Testis (tissue), 5 donors: ENCODE measurements at places on chromosomes 1 and 21.
A peak's percentile ranks its signal among the peaks of the same experiment; 100 is the strongest.

GRCh38 chr1:77571642-77572041 lies 110.8 kb downstream of the ZZZ3 start:
- DNase-seq: no peak
- no peak overlapping the region for H3K27ac ChIP-seq
- peaks cover 4% of the 10 kb centered on the region for H3K36me3 ChIP-seq
- H3K27me3 ChIP-seq: no peaks in the 10 kb centered on the region

DNA sequence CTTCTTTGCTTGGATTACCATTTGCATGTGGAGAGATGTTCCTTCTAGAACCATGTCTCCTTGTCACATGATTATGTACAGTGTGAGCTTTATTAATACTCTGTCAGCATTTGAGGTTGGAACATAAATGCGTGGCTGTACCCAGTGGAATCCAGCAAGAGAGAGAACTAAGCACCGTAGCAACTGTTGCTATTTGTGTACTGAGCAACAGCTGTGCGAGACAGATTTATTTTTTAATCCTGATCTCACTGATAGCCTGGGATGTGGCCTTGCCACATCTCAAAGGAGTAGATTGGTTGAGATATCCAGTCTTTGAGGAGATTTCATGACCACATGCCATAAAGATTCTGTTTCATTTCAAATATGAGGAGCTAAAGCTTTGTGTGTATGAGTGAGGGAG lies 43.4 kb downstream of the KIF1B start:
- no peak for DNase-seq
- no peak overlapping the region for H3K27ac ChIP-seq
- peaks cover 10% of the 10 kb centered on the region for H3K4me1 ChIP-seq
- H3K27me3 ChIP-seq: no peaks in the 10 kb centered on the region
- no peak overlapping the region for H3K4me3 ChIP-seq

GRCh38 chr1:54816951-54817350 lies 15.8 kb upstream of the TTC22 start:
- no peak overlapping the region for H3K4me3 ChIP-seq
- DNase-seq: no peak
- no peaks in the 10 kb centered on the region for H3K27me3 ChIP-seq
- H3K4me1 ChIP-seq: no peaks in the 10 kb centered on the region
- H3K27ac ChIP-seq: no peak overlapping the region

DNA sequence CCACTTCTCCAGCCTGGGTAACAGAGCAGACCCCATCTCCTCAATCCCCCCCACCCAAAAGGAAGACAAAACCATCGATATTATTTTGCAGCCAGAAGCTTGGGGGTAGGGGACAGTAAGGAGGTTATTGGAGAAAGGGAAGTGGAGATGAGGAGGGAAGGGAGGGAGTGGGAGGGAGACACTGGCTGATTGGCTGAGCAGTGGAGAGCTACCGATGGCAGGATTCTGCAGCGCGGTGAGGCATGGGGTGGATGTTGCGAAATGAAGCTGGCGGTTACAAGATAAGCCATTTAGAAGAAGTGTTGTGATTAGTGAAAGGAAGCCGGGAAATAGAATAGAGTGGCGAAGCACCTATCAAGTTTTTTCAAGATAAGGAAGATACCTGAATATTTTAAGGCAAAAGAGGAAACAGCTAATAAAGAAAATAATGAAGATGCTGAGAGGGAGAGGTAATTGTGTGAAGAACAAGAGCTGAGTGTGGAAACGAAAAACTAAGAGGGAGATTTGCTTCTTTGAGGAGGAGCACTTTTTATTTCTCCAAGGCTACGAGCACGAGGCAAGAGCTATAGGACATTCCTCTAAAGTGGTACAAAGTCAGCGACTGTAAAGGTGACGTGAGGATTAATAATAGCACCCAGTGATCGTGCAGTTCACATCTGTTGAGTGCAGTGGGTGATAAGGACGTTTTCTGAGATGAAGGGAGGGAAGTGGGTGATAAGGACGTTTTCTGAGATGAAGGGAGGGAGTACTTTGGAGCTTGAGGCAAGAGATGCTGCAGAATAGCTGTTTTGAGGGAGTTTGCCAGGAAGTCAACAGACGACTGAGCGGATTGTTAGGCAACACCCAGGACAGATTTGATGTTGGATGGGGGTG lies 103.2 kb upstream of the KIF26B start:
- DNase-seq: peak; percentile 30
- no peaks in the 10 kb centered on the region for H3K36me3 ChIP-seq
- no peak overlapping the region for H3K27ac ChIP-seq
- no peaks in the 10 kb centered on the region for H3K4me1 ChIP-seq
- H3K27me3 ChIP-seq: no peaks in the 10 kb centered on the region

DNA sequence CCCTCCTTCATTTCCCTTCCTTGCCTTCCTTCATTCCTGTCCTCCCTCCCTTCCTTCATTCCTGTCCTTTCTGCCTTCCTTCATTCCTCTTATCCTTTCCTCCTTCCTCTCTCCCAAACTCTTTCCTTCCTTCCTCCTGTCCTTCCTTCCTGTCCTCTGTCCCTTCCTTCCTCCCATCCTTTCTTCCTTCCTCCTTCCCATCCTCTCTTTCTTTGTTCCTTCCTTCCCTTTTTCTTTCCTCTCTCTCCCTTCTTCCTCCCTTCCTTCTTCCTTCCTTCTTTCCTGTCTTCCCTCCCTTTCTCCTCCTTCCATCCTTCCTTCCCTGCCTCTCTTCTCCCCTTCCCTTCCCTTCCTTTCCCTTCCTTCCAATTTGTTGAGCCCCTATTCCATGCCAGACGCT lies 15.8 kb upstream of the JUN start:
- H3K4me1 ChIP-seq: no peaks in the 10 kb centered on the region
- H3K27ac ChIP-seq: no peak overlapping the region
- H3K4me3 ChIP-seq: no peak overlapping the region
- no peaks in the 10 kb centered on the region for H3K36me3 ChIP-seq
- DNase-seq: no peak
- H3K27me3 ChIP-seq: no peaks in the 10 kb centered on the region

GRCh38 chr1:43452789-43453441 lies 816 bp downstream of the HYI start:
- H3K4me1 ChIP-seq: peaks cover 5% of the 10 kb centered on the region
- H3K27ac ChIP-seq: peak overlapping the region; percentile 85
- H3K4me3 ChIP-seq: peak overlapping the region; percentile 63
- H3K27me3 ChIP-seq: no peaks in the 10 kb centered on the region
- peak; percentile 47 for DNase-seq

- no peaks in the 10 kb centered on the region for H3K4me1 ChIP-seq
- DNase-seq: no peak
- no peak overlapping the region for H3K27ac ChIP-seq
- no peak overlapping the region for H3K4me3 ChIP-seq
Measured at GRCh38 chr1:245241526-245242130, 86.8 kb downstream of the KIF26B start.

DNA sequence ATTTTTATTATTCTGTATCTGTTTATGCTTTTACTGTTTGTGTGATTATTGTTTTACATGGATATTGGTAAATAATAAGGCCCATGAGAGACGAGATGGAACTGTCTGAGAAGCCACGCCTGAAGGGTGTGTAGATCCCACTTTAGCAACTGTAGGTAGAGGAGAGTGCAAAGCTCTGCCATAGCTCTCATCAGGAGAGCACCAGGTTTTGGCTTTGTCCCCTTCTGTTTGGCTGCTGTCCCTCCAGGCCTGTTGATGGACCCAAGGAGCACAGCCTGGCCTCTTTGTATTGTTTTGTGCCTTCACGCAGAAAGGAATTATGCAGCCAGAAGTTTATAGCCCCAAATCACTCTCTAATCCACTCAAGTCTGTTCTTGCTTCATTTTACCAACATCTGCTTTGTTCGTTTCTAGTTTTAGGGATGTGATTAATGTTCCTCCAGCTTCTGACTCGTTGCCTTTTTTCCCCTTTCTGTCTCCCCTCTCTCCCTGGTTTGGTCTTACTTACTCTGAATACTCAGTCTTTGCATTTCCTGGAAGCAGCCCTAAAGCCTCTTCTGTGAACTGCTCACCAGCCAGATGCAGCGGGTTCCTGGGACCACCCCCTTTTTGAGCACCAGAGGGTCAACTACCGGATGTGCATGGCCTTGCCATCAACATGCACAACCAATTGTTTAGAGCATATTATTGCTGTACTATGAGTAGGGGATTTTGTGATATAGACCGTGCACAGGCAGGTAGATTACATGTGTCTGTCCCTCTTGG lies 127.3 kb downstream of the HHAT start:
- H3K36me3 ChIP-seq: no peaks in the 10 kb centered on the region
- no peaks in the 10 kb centered on the region for H3K4me1 ChIP-seq
- H3K27me3 ChIP-seq: no peaks in the 10 kb centered on the region
- no peak overlapping the region for H3K4me3 ChIP-seq

- peaks cover 34% of the 10 kb centered on the region for H3K4me1 ChIP-seq
- DNase-seq: peak; percentile 83
Measured at GRCh38 chr1:169105434-169106094, 926 bp upstream of the ATP1B1 start.

DNA sequence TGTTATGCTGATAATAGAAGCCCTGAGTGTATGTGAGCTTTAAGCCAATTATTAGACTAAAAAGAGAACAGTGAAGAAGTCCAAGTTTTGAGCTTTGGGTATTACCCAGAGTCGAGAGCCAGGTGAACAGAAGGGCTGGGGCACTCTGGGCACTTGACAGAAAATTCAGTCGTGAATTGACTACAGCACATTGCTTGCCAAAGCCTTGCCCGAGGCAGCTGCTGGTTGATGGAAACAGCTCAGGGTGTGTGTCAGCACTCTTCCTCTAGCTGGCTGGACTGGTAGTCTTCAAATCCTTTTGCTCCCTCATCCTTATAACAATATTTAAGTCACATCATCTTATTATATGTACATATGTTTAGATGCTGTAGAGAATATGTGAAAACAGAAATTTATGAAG lies 21.3 kb downstream of the PDE4B start:
- H3K4me1 ChIP-seq: no peaks in the 10 kb centered on the region
- no peaks in the 10 kb centered on the region for H3K36me3 ChIP-seq
- H3K4me3 ChIP-seq: no peak overlapping the region
- no peak overlapping the region for H3K27ac ChIP-seq

DNA sequence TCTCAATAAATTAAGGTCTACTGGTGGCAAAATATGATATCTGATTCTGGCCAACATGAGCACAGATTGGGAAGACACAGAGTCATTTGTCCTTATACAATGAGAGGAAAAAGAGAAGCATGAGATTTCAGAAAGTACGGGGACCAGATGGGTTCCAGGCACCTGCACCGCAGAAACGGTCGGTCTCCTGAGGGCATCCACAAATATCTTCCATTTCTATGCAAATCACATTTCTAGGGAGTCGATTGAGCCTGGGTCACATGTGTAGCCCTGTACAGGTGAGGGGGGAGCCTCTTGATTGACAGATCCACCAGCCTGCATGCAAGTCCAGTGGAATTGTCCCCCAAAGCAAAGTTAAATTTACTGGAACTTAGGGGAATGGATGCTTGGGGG lies 415.6 kb downstream of the NPHP4 start:
- no peak overlapping the region for H3K4me3 ChIP-seq
- H3K4me1 ChIP-seq: no peaks in the 10 kb centered on the region
- H3K27ac ChIP-seq: no peak overlapping the region
- H3K36me3 ChIP-seq: no peaks in the 10 kb centered on the region
- no peaks in the 10 kb centered on the region for H3K27me3 ChIP-seq

DNA sequence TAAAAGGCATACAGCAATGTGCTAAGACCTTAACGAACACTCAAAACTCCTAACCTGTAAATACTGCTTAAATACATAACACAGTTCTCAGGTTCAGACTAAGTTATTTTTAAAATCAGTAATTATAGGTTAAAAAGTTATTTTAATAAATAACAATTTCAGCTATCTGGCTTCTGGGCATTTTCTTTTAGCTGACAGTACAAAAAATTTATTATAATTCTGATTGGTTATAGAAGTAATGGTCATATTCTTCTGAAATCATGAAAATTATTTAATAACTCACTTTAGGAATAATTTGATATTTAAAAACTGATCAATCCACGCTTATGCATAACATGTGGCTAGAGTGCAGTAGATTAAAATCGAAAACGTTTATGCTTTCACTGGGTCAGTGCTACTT lies 10.7 kb downstream of the RGS18 start:
- H3K4me1 ChIP-seq: no peaks in the 10 kb centered on the region
- no peak for DNase-seq
- no peak overlapping the region for H3K4me3 ChIP-seq
- H3K36me3 ChIP-seq: no peaks in the 10 kb centered on the region

DNA sequence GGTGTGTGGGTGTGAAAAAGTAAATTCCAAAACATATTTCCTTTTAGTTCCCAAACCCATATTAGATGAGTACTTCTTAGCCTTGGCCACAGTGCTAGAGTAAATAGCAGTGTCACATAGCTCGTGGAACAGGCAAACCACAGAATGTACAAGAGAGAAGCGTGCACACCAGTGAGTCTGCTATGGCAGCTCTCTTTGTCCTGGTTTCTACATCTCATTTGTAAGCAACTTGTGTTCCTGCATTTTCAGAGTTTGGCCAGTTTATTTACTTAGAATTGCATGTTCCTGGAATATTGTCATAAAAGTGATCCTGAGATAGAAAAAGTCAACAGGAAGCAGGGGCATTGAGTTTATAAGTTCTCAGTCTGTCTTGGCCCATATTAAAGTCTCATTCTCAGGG lies 142.1 kb downstream of the DHRS3 start:
- H3K4me3 ChIP-seq: no peak overlapping the region
- H3K27me3 ChIP-seq: no peaks in the 10 kb centered on the region
- no peak for DNase-seq

- no peaks in the 10 kb centered on the region for H3K27me3 ChIP-seq
- H3K4me3 ChIP-seq: no peak overlapping the region
- no peaks in the 10 kb centered on the region for H3K4me1 ChIP-seq
- no peak for DNase-seq
- H3K36me3 ChIP-seq: no peaks in the 10 kb centered on the region
Measured at GRCh38 chr1:24990136-24990535, 60.1 kb upstream of the RUNX3 start.

GRCh38 chr1:235781807-235782206 lies 84.9 kb downstream of the LYST start:
- no peak overlapping the region for H3K27ac ChIP-seq
- no peak overlapping the region for H3K4me3 ChIP-seq
- no peaks in the 10 kb centered on the region for H3K27me3 ChIP-seq
- no peak for DNase-seq
- no peaks in the 10 kb centered on the region for H3K4me1 ChIP-seq

- no peak overlapping the region for H3K4me3 ChIP-seq
- H3K4me1 ChIP-seq: no peaks in the 10 kb centered on the region
- no peaks in the 10 kb centered on the region for H3K27me3 ChIP-seq
- no peaks in the 10 kb centered on the region for H3K36me3 ChIP-seq
- no peak overlapping the region for H3K27ac ChIP-seq
Measured at GRCh38 chr1:151783796-151784195, 6.5 kb downstream of the TDRKH start.

DNA sequence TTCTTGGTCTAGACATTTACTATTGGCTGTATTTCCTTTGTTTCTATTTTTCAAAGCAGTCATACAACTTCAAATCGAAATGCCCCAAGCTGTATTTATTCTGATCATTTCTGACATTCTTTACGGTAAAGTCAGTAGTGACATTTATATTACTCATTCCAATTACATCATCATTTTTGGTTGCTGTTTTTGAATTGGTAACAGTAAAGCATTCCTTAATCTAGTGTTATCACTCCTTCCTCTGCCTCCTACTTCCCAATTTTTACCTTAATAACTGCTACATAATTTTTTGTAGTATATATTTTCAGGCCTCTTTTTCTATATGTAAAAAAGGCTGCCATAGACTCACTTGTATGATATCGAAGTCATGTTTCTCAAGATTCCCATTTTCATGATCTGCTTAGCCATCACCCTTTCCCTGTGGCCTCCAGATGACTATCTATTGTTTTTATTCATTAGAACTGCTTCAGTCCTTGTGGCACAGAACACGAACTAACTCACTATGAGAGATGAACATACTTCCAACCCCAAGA lies 167.2 kb downstream of the RUNX1 start:
- DNase-seq: no peak
- H3K36me3 ChIP-seq: no peaks in the 10 kb centered on the region
- no peak overlapping the region for H3K4me3 ChIP-seq
- no peaks in the 10 kb centered on the region for H3K4me1 ChIP-seq
